NCI-H524 treated with DMSO at 0.1 percent for 48 hours (cell line): ENCODE measurements at places on chromosomes 5 and 9.

- no peak for DNase-seq
These were observed 4.1 kb downstream of the OLFM1 start for GRCh38 chr9:135091545-135091944.

DNA sequence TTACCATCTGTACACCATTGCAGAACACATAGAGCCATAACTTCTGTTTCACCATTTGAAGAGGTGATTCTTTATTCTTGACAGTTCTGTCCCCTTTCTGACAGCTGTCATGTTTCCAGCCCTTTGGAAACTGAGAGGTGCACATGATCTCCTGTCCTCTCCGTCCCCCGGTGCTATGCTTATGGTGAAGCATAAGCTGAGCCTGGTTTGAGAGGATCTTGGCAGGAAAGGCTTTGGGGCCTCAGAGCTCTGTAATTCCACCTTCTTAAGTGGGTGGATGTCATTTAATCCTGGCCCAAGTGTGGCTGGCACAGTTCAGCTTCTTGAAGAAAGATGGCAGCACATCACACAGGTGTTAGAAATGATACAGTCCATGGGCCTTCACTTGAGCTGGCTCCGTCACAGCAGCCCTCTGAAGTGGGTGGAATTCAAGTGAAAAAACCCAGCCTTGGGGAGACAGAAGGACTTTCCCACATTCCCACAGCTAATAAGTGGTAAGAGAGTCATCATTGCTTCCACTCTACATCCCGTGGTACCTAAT, 30.7 kb upstream of the GRPEL2 start:
- peak; percentile 82 for DNase-seq

DNA sequence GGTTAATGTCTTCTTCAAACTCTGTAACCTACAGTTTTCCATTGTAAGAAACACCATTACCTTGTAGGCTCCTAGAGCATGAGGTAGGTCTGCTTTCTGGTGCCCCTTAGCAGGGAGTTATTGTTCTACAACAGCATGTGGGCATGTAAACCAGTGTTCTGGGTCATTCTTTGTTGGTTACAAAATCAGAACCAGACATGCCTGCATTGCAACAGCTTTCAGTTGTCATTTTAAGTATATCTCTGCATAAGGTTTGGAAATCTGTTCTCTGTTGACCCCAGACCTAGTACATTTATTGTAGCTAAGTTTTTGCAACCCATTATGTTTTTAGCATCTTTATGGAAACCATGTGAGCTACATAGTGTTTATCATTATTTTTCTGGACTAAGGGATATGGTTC, 10.9 kb downstream of the RGMB start:
- DNase-seq: no peak

- DNase-seq: peak; percentile 29
These were observed 22.1 kb upstream of the STXBP1 start for GRCh38 chr9:127589955-127590370.

- DNase-seq: no peak
These were observed at the start of gene PRR7 for GRCh38 chr5:177446200-177447065. Gene PRR7, plus strand, starts transcription at chr5:177446814. Its CDS starts 8,254 bp downstream, at chr5:177455068.
